Urinary bladder (tissue), 4 donors: ENCODE measurements at places on chromosomes 5 and 9. TPM values are rescaled to one million over a fixed set of nuclear protein-coding genes. Genes with fewer than 3 reads are reported as not detected.

Gene ANKH
- 23.0 TPM for polyA plus RNA-seq

GRCh38 chr5:54895816-54896341 lies 89.5 kb downstream of the ESM1 start:
- no peak for DNase-seq

DNA sequence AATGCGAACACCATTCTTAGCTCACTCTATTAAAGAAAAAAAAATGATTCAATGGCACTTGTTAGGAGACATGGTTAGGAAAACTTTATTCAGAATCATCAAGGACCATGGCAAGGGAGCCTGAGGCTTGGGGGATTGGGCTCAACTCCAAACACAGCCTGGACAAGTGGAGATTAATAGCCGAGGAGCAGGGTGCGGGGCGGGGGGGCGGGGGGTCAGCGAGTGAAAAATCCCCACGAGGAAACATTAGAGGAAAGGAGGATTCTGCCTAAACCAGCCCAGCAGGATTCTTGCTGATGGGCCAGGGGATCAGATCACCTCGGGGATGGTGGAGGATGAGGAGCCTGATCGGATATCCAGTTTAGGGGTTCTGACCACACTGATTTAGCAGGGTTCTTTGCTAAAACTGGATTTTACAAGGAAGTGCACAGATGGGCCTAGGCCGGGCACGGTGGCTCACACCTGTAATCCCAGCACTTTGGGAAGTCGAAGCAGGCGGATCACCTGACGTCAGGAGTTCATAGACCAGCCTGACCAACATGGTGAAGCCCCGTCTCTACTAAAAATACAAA lies 24.4 kb upstream of the FIBCD1 start:
- no peak for DNase-seq

DNA sequence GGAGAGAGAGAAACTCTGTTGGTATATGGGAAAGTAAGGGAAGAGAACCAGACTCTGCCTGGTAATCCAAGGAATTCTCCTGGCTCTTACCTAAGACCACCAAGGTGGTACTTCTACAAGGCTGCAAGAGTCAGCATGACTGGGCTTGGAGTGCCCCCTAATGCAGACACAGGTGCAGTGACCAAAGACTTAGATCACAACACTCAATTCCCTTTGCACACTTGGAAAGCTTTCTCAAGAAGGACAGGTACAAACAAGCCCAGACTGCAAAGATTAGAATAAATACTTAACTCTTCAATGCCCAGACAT lies 25.2 kb downstream of the UGT3A2 start:
- no peak for DNase-seq

GRCh38 chr5:135400866-135401265 lies 1.8 kb upstream of the MACROH2A1 start:
- DNase-seq, result no peak
